Ascending aorta (tissue), 2 donors: ENCODE measurements at places on chromosomes 1 and 21.

DNA sequence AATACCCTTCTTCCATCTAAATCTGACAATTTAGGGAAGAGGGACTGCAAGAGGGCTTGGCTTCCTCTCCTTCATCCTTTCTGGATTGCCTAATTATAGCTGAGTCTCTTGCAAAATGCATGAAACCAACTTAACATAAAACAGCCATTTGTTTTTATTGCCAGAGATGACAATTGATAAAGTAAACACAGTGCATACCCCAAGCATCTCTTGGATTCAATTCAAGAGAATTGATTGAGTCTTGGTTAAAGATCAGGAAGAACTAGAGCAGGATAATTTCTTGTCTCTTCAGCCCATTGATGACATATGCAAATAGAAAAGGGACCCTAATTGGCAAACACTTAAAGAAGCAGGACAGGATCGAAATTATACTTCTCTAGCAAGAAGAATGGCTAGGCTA, 617.1 kb upstream of the PTBP2 start:
- no peak for DNase-seq

DNA sequence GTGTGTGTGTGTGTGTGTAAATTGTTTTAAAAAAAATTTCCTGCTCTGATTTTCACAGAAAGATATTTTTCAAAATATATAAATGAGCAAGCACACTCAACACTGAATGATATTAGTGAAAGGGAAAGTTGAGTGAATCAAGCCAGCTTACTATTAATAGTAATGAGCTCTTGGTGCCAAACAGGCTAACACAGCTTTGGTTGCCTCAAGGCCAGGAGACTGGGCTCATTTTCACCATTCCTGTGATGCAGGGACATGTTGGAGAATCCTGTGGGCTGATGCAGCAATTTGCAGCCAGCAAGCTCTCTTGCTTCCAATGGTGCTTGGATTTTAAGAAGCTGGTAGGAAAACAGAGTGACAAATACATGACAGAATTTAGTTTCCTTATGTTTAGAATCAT, 30.2 kb downstream of the PLA2G4A start:
- DNase-seq = no peak

- no peak for DNase-seq
Measured at GRCh38 chr1:55927702-55928290, 651.6 kb downstream of the PLPP3 start.

- no peak for DNase-seq
Measured at GRCh38 chr1:165235777-165236291, 120.7 kb downstream of the LMX1A start.

GRCh38 chr1:55217226-55217986, 2.2 kb upstream of the USP24 start:
- no peak for DNase-seq

DNA sequence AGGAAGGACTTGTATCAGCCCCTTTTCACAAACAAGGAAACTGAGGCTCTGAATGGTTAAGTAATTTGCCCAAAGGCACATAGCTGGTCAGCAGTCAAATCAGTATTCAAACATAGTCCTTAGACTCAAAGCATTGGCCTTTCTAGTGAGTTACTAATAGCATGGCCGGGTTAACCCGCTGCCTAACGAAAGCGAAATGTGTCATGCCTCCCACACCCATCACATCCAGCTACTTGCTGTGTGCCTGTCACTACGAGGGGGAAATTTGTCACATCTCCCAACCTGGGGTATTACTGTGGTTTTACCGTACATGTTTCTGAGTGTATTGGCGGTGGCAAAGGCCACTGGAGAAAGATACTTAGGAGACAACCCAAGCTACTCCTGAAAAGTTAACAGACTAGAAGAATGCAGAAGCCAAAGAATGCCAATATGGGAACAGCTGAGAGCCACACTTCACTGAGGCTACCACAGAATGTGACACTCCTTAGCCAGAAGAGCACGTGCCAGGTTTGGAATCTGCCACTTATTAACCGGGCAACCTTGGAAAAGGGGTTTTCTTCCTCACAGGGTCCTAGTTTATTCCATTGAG, 363.5 kb downstream of the KCNH1 start:
- DNase-seq = no peak

- no peak for DNase-seq
Measured at GRCh38 chr1:171280599-171280998, 32.3 kb downstream of the FMO1 start.

DNA sequence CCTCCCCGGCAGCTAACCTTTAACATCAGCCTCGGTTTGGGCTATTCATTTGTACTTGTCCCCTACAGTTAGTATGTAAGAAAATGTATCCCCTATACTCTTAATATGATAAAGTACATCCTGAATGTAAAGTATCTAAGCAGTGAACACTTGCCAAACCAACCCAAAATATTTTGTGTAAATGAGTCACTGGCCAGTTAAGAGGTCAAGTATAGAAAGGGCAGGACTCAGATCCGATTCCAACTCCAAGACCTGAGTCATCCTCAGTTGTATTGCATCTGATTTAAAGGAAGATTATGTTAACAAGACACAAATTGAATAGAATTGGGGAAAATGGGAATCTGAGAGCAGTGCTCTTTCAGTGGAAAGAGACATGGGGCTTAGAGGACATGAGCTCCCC, 84.4 kb downstream of the CD58 start:
- no peak for DNase-seq
